NCI-H1694 (cell line): ENCODE measurements at places on chromosomes 5 and 9.

- no peak for DNase-seq
Measured at GRCh38 chr9:126084696-126085095, 241.9 kb upstream of the MVB12B start.

- no peak for DNase-seq
Measured at GRCh38 chr9:31629292-31629691, 755.2 kb upstream of the ACO1 start.

DNA sequence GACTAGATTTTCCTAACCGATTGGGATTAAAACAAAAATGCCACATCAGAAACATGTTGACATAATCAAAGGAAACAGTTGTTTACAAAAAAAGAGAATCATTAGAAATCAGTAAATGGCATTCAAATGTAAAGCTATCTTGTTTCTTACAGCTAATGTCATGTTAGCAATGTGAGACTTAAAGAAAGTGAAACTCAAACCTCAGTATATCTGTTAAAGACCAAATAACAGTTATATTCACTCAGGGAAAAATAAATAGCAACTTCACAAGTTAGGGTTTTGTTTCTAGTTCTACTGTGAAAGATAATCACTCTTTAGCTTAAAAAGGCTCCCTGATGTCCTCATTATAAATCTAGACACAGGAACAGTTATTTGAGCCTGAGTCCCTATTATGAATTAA, 189.3 kb upstream of the EFNA5 start:
- DNase-seq, result no peak

DNA sequence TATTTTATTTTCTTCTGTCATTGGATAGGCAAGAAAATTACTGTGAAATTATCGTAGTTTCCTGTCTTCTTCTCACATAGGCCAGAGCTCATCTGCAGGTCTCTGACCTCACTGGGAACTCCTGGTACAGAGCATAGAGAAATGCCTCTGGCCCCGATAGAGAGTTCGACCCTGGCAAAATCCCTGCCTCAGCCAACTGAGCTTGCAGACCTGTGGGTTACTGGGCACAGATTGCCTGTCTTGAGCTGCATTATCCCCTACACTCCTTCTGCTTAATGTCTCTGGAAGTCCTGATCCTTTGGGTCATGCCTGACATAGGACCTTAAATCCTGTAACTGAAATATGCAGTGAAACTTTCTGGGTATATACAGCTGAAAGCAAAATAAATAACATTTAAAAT, 439.3 kb upstream of the CTNND2 start:
- DNase-seq, result no peak

DNA sequence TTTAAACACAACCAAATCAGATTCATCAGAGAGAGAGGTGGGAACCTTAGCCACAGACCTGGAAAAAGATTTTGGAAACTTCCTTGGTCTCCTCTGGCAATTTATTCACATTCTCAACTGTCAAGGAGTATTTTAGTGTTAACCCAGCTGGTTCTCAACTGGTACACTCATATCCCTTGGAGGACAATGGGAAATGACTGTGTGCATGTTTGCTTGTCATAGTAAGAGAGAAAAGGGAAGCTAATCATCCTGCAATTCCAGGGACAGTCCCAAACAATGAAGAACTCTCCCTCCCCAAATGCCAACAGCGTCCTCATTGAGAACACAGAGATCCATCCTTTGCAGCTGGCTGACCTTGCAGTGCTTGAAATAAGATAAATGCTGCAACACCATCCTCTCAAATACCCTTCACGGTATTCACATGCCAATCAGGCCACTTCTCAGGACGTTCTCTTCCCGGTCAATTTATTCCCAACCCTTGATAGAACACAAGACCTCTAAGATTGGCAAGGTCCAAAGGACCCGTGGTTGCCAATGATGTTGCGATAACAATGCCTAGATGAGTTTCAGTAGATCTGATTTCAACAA, 75.5 kb downstream of the EPB41L4B start:
- DNase-seq, result no peak

DNA sequence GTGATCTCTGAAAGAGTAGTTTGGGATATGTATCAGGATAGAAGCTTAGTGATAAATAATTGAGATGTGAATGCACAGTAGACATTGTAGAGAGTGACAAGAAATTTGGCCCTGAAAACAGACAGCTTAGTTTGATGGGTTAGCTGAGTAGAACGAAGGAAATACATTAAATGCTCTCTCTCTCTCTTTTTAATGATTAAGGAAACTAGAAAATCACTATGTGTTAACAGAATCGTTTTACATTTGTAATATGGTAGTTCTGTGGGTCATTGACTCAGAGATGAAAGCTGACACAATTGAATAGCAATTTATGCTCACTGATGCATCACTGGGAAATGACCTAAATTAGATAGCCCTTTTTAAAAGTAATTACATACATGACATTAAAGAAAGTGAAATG, 739.8 kb upstream of the PTPRD start:
- no peak for DNase-seq

DNA sequence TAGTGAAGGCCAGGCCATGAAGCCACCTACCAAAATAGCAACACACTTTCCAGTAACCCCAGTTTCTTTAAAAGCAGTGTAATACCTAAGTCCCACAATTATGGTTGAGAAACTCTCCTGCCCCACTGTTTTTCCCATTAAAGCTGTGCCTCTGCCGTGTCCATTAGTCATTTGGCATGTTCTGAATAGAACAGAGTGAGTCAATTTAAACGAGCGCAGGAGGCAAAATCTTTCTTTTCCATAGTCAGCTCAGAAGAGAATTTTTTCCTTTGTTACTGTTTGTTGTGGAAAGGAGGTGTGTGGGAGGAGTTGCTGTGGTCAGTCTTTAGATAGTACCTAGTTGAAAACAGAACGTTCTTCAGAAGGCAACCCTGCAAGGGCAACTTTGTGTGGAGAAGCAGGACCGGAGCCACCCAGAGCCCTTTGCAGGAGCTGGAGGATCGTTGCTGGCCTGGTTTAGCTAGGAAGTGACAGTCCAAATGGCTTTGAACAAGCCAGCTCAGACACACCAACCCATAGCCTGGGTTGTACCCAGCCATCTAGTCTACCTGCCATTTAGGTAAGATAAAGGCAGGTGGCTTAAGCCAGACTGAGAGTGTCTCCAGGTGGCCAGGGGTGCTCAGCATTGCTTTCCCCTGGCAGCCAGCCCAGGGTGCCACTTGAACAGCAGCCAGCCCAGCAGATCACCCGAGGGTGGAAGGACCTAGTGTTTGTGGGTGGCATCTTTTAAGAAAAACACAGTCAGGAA, 30.4 kb downstream of the GADD45G start:
- no peak for DNase-seq

GRCh38 chr5:17713301-17713700, 79.0 kb downstream of the TAF11L14 start:
- no peak for DNase-seq

- no peak for DNase-seq
Measured at GRCh38 chr5:109553846-109554245, 135.9 kb upstream of the MAN2A1 start.

- DNase-seq, result no peak
Measured at GRCh38 chr5:180455872-180456271, 38.3 kb upstream of the CNOT6 start.

DNA sequence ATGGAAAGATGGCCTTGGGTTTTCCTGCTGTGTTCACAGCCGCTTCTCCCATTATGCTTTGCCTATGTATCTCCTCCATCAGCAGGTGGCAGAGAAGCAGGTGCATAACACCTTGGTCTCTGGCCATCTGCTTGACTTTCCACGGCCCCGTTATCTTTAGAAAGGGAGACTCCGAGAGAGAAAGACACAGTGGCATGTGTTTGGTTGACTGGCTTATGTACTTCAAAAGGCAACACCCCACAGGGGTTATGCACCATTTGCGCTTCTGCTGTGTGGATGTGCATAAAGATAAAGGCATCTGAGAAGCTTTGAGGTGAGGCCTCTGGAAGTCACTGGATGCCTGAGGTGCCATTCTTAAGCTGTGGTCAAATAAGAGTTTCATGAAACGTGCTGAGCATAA, 138.4 kb downstream of the EGFLAM start:
- DNase-seq, result no peak

DNA sequence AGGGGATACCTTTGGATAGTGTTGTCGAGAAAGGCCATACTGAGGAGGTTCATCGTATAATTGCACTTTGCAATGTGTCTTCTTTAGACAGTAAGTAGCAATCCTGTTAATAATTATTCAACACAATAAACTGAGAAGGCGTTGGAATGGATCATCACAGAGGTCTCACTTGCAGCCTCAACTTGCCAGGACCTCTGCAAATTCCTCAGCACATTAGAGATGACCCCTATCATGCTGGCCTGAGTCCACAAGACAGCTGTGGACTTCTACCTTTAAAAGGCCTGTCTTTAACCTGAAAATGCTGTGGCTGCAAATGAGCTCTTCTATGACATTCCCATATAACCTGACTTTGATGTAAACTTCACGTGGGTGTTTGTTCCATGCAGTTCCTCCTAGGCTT, 14.1 kb downstream of the SH3TC2 start:
- no peak for DNase-seq

DNA sequence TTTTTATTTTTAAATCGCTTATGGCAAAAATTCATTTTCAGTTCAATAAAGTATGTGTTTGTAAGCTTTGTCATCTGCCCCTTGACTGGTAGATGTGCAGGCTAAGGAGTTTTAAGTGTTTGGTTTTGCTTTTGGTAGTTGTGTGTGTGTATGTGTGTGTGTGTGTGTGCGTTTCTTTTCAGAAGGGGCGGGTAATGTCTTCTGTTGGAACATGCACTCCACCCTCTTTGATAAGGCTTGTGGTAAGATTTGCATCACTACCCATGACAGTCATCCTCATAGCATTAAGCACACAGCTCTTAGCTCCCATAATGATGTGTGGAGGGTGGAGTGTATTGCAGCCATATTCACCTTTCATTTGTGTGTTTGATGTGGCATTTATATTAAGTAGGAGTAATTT, 92.1 kb upstream of the FSD1L start:
- DNase-seq, result no peak

DNA sequence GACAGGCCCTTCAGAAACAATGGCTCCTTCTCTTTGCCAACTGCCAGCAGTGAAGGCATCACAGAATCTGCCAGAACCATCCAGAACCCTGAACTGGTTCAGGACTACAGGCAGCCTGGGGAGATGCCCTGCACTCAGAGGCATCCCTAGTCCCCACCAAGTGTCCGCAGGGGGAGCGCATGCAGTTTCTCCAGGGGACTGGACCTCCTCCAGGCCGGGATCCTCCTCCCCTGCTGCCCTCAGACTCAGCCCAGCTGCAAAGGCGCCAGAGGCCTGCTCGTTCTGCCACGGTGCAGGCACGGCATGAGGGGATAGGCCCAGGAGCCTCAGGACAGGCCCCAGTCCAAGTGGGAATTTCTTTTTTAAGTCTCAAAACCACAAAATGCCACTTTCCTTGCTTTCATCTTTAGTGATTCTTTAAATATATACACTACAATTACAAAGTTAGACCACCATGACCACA, 72.0 kb downstream of the SEMA4D start:
- DNase-seq, result no peak

DNA sequence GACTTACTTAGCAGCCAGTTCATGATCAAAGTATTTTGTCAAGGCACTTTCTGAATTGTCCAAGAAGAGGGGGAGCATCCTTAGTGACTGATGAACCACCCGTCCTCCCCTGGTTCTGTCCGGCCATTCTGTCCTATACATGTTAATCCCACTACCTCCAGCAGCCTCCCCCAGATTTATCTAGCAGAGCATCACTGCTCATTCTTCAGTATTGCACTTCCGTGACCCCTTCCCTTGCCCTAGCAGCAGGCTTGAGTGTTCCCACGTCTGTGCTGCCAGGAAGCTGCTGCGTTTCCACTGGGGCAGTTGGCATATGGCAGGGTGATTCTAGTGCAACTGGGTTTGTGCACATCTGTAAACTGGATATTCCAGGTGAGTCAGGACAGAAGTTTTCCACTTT, 4.5 kb downstream of the GLDC start:
- DNase-seq, result no peak

DNA sequence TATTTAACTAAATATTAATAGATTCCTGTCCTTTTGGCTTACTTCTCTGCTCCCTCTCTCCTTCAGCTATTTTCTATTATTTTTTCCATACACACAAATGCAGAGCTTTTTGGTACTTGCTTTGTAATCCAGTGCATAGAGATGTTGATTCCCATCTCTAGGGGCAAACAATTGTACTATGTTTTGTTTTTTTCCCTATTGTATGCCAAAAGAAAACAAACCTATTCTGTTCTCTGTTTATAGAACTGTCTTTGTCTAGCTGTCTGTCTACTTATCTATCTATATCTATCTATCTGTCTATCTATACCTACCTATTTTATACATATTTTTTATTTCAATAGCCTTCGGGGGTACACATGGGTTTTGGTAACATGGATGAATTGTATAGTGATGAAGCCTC, 121.6 kb upstream of the LIFR start:
- DNase-seq, result no peak

DNA sequence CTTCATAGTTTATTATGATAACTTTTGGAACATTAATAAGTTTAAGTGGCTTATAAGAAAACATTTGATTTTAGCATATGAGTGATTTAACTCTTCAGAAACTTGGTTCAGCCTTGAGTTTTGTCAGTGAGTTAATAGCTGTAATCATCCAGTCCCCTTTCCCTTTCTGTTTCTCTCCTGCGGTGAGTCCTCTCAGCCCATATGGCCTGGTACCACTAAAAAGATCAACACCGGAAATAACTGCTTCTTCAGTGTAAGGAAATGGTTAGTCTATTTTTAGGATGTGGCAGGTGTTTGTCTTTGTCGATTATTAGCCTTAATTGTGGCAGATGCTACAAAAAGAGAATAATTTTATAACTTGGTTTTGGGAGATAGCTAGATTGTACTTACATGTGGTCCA, 120.2 kb upstream of the GRHPR start:
- DNase-seq, result peak; percentile 52

DNA sequence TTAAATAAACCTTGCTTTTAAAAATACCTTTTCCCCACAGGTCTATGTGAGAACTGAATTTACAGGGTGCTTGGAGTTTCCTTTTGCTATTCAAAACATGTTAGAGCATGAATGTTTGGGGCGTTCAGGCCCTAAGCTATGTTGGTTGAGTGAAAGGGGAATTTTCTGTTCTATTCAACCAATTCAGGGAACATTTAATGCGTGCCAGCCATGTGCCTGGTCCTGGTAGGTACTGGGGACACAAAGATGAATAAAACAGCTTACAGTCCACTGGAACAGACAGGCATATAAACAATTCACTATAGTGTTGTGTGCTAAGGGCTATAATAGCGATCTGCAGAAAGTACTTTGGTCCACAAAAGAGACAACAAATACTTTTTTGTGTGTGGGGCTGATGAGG, 108.5 kb downstream of the ZSWIM6 start:
- DNase-seq, result no peak

DNA sequence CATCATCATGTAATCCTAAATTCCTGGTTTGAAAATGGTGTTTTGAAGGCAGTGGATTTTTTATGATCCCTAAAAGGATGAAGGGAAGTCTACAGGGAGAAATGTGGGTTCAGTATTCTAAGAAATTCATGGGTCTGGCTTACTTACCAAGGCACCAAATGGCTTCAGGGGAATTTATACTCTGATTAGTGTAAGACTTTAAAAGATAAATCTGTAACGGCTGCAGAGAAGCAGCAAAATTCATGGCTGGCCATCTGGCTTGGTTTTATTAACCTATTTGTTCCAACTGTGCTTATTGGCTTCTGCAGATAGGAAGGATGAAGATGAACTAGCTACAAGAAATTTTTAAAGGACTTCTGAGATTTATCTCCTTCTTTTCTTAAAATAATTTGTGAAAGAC, 222.8 kb downstream of the TENT4A start:
- peak; percentile 34 for DNase-seq
